Right cardiac atrium (tissue), 5 donors: ENCODE measurements at places on chromosomes 3 and 15.
A peak's percentile ranks its signal among the peaks of the same experiment; 100 is the strongest.

DNA sequence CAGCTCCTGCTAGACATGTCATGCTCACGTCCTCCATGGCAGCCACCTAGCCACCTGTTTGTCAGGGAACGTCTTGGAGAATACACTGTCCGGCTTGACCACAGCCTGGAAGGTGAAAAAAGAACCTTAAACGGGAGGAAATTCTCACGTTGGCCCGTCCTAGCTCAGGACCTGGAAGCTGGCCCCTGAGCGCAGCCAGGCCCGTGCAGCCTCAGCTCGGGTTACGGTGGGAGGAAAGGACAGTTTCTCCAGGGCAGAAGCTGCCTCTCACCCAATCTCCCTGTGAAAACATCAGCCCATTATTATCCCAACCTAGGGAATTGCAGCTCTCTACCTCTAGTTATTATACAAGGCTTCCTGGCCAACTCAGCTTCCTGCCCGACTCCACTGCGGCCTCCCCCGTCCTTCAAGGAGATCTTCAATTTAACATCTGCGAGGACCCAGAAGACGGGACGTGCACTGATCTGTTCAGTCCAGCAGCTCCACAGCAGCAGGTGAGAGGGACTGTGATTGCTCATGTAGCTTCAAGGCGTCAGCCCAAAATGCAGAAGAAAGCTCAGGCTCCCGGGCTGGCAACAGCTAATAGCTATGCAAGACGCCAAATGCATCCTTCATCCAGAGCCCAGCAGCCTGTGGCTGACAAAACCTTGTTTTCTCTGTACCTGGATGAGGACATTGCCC is 84.7 kb downstream of the ADAMTS17 start:
- DNase-seq: no peak

GRCh38 chr3:175805825-175806224 is 946.7 kb downstream of the NAALADL2 start:
- no peak for DNase-seq

DNA sequence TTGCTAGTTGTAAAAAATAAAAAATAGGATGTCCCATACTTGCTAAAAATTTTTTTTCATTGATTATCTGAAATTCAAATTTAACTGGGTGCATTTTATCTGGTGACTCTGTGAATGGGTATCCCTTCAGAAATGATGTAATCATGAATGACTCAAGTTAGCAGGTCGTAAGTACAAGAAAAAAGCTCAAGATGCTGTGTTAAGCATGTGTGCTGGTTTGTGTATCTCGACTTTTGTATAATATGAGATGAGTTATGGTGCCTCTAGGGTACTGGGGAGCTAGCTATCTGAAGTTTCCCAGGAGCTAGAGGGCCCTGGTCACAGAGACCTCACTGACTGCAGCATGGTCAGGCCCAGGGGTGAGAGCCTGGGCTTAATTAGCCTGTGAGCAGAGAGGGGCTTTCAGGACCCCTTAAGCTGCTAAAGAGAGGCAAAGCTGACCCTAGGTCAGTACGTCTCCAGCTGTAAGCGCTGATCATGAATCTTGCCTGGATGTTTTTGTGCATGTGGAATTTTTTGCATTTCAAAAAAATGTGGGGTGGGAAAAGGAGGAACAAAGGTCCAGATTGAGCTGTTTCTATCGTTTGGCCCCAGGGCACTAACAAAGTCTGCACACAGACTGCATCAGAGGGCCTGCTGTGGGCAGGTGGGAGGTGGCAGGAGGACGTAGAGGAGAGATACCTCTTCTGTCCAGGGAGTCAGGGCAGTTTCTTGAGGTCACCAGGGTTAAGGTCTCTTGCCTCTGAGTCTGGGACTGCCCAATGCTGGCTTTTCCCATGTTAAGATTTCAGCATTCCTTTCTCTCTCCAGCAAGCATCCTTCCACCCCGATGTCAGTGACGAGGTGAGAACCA is 233.2 kb upstream of the TPM1 start:
- no peak for DNase-seq

DNA sequence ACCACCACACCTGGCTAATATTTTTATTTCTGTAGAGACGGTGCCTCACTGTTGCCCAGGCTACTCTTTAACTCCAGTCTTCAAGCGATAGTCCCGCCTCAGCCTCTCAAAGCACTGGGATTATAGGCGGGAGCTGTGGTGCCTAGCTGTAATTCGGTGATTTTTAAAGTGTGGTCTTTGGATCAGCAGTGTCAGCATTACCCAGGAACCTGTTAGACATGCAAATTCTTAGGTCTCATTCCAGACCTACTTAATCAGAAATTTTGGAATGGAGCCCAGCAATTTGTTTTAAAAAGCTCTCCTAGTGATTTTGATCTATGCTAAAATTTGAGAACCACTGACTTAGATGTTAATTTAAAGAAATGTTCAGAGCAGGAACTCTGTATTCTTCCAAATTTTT is 51.9 kb downstream of the GOLM2 start:
- DNase-seq: no peak

- no peak for DNase-seq
Observed at GRCh38 chr15:78968539-78969271, 23.9 kb upstream of the CTSH start.

GRCh38 chr3:43296565-43296964 is 10.2 kb downstream of the SNRK start:
- DNase-seq: peak; percentile 25

GRCh38 chr3:32557640-32558352 is 12.9 kb downstream of the DYNC1LI1 start:
- DNase-seq: no peak

DNA sequence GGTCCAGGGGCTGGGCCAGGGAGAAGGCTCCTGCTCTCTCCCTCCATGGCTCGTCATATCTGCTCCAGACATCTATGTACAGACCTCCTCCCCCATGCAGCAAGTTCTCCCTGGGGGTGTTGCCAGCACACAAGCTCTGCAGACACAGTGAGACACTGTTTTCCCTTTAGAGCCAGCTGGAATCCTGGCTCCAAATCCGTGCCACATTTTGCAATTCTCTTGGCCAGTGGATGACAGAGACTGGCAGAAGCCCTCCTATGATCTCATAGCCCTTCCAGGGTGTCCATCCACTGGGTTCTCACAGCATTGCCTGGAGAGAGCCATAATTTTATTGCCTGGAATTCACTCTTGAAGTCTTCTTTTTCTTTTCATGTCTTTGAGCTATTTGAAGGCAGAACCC is 203.9 kb downstream of the TLE3 start:
- DNase-seq: peak; percentile 71

- DNase-seq: no peak
Observed at GRCh38 chr15:77863491-77864105, 213.9 kb downstream of the TBC1D2B start.

DNA sequence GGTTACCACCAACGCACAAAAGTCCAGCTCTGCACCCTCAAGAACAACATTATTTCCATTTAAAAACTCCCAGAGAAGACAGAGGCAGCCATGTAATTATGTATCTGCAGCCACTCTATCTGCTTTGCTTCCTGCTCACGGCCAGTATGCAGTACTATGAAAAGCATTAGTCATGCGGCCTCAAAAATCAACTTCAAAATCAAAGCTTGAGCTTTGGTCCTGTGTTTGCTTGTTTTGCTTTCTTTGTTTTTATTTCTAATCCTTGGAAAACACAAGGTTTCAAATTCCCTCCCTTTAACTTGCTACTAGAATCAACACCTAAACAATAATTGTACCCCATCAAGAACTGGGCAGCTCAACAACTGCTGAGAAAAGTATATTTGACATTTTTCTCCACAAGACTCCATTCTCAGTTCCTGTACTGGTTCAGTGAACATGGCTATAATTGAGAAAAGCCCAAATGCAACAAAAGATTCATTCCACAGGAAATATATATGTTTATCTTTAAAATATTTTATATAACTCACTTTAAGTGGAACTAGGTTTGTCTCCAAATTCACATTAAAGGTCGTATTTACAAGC is 37.6 kb downstream of the GBE1 start:
- DNase-seq: no peak

GRCh38 chr15:100715571-100716455 is 113.4 kb downstream of the ASB7 start:
- peak; percentile 90 for DNase-seq

DNA sequence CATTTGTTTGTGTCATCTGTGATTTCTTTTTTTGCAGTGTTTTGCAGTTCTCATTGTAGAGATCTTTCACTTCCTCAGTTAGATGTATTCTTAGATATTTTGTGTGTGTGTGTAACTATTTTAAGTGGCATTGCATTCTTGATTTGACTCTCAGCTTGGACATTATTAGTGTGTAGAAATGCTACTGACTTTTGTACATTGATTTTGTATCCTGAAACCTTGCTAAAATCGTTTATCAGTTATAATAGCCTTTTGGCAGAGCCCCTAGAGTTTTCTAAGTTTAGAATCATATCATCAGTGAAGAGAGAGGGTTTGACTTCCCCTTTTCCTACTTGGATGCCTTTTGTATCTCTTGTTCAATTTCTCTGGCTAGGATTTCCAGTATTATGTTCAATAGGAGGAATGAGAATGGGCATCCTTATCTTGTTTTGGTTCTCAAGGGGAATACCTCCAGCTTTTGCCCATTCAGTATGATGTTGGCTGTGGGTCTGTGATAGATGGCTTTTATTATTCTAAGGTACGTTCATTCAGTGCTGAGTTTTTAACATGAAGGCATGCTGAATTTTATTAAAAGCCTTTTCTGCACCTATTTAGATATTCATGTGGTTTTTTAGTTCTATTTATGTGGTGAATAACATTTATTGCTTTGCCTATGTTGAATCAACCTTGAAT is 211.7 kb downstream of the MBNL1 start:
- no peak for DNase-seq
